Bronchus fibroblast of lung (primary cell): ENCODE measurements at places on chromosomes 1 and 21. TPM values are rescaled to one million over a fixed set of nuclear protein-coding genes. Genes with fewer than 3 reads are reported as not detected.

The CD1D gene
- total RNA-seq = 0.67 and 0.89 TPM in 2 replicates

The OR2T11 gene
- total RNA-seq = not detected in 2 replicates

The JAM2 gene
- total RNA-seq = 1.2 and 2.0 TPM in 2 replicates

The SASS6 gene
- 2.2 and 3.5 TPM in 2 replicates for total RNA-seq

The CRP gene
- not detected in 2 replicates for total RNA-seq

The HLX gene
- 8.9 and 10.6 TPM in 2 replicates for total RNA-seq

The TCHH gene
- total RNA-seq = not detected in 2 replicates

The CASZ1 gene
- total RNA-seq = 0.30 and 0.34 TPM in 2 replicates

The ATP6V1G3 gene
- total RNA-seq = not detected in 2 replicates

The CD84 gene
- total RNA-seq = not detected in 2 replicates

The GCSAML gene
- total RNA-seq = not detected in 2 replicates

The PLXNA2 gene
- 5.5 and 6.2 TPM in 2 replicates for total RNA-seq

The LENEP gene
- total RNA-seq = not detected in 2 replicates

The SPATA21 gene
- not detected in 2 replicates for total RNA-seq

The RGS7 gene
- 0.45 and 0.50 TPM in 2 replicates for total RNA-seq

The SNX27 gene
- 10.1 and 10.3 TPM in 2 replicates for total RNA-seq

The RNF186 gene
- not detected in 2 replicates for total RNA-seq

The OR10Z1 gene
- total RNA-seq = not detected in 2 replicates

The MARK1 gene
- total RNA-seq = 0.89 and 1.2 TPM in 2 replicates

The CELA2A gene
- not detected in 2 replicates for total RNA-seq

The TBX15 gene
- under 0.01 and 0.34 TPM in 2 replicates for total RNA-seq

The TOR1AIP1 gene
- total RNA-seq = 26.6 and 30.8 TPM in 2 replicates

The AK4 gene
- total RNA-seq = 2.7 and 3.3 TPM in 2 replicates

The SYNC gene
- 10.6 and 15.8 TPM in 2 replicates for total RNA-seq

The MR1 gene
- total RNA-seq = 3.9 and 4.2 TPM in 2 replicates

The FMO4 gene
- total RNA-seq = 1.2 and 1.8 TPM in 2 replicates

The RPTN gene
- not detected in 2 replicates for total RNA-seq

The GPR37L1 gene
- not detected in 2 replicates for total RNA-seq

The FCRL1 gene
- total RNA-seq = not detected in 2 replicates

The SPRR1A gene
- total RNA-seq = not detected in 2 replicates

The CD101 gene
- total RNA-seq = not detected in 2 replicates

The MCOLN3 gene
- total RNA-seq = under 0.01 TPM in 2 replicates

The SUSD4 gene
- under 0.01 and 1.2 TPM in 2 replicates for total RNA-seq

The COL16A1 gene
- 31.4 and 39.8 TPM in 2 replicates for total RNA-seq

The KCNJ10 gene
- total RNA-seq = not detected in 2 replicates

The SGIP1 gene
- total RNA-seq = 4.9 and 6.7 TPM in 2 replicates

The DDAH1 gene
- 35.1 and 39.3 TPM in 2 replicates for total RNA-seq

The ELAPOR1 gene
- total RNA-seq = under 0.01 TPM in 1 of 2 replicates, not detected in the other

The HUNK gene
- under 0.01 and 0.34 TPM in 2 replicates for total RNA-seq

The NFIA gene
- 4.5 and 6.9 TPM in 2 replicates for total RNA-seq

The USF1 gene
- total RNA-seq = 38.2 and 38.5 TPM in 2 replicates

The RAB25 gene
- 0.15 TPM in 1 of 2 replicates, not detected in the other for total RNA-seq

The SPRR2F gene
- not detected in 2 replicates for total RNA-seq

The C4BPB gene
- not detected in 2 replicates for total RNA-seq

The TNFSF4 gene
- 15.5 and 15.6 TPM in 2 replicates for total RNA-seq

The RXFP4 gene
- not detected in 2 replicates for total RNA-seq

The CLCA4 gene
- not detected in 2 replicates for total RNA-seq

The NECTIN4 gene
- total RNA-seq = 0.17 TPM in 1 of 2 replicates, not detected in the other

The TMEM240 gene
- total RNA-seq = 3.0 and 4.0 TPM in 2 replicates

The CNKSR1 gene
- 0.15 and 0.17 TPM in 2 replicates for total RNA-seq

The ZFP69 gene
- 2.8 and 3.0 TPM in 2 replicates for total RNA-seq
